Stimulated activated naive CD4-positive, alpha-beta T cell treated with Interleukin-2 at 50 U/mL for 16 hours (primary cell): ENCODE measurements at places on chromosomes 2 and 18.

DNA sequence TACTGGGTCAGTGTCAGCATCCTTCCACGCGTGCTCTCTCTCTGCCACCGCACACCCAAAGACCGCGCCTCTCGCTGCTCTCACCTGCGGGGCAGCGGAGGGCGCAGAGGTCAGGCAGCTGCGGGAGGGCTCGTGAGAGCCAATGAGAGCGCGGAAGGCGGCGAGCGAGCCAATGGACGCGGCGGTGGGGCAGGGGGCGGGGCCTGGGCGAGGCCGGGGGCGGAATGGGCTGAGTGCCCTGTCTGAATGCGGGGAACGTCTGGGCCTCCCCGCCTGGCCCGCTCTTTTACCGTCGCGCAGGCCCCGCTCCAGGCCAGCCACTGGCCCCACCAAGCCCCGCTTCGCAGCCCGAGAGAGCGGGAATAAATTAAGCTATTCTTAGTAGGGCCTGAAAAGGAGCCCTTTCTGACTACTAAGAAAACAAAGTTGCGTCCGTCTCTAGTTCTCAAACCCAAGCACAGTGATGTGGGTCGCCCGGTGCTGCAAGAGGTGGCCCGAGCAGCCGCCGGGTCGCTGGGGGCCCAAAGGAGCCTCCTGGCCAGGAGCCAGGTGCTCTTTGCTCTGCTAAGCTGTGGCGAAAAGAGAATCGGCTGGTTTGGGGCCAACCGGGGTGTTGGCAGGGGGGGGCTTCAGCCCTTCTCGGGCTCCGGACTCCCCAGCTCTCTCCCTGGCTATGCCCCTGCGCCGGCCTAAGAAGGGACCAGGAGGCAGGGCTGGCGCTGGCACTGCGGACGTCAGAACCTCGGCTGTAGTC, 81.1 kb upstream of the GLI2 start:
- no peak for DNase-seq

DNA sequence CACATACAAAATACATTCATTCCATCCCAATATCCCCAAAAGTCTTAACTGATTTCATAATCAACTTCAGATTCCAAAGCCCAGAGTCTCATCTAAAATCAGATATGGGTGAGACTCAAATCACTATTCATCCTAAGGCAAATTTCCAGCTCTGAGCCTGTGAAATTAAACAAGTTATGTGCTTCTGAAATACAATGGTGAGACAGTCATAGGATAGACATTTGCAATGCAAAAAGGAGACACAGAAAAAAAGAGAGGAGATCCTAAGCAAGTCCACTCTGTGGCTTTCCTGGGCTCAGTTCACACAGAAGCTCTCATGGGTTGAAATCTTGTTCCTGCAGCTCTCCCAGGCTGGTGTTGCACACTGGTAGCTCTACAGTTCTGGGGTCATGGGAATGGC, 18.3 kb downstream of the ZNF892 start:
- no peak for DNase-seq

DNA sequence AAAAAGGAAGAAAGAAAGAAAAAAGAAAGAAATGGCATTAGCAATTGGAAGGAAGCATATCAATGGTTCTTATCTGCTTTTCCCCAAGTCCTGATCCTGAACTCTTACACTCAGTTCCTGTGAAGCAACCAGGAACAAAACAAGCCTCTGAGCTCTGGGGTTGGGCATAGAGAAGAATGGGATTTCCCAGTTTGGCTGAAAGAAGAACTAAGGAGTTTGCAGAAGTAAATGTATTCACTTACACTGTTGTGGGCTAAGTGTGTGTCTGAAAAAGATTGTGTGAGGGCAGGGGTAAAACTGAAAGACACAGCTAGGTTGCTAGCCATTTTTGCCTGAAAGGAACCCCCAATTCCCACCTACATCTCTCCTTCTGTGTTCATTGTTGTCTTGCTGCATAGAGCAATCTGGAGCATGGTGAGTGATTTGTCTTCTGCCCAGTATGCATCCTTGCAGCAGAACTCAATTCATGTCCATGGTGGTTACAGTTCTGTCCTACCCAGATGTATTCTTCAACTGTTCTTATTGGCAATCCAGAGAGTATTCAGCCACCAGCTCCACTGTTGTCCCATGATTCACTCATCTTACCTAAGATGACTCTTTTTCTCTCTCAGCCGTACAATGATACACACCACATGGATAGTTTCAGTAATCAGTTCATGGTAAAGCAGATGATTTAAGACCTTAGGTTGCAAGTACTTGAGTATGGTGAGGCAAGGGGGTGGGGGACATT, 348.7 kb downstream of the ARHGAP15 start:
- DNase-seq: no peak

DNA sequence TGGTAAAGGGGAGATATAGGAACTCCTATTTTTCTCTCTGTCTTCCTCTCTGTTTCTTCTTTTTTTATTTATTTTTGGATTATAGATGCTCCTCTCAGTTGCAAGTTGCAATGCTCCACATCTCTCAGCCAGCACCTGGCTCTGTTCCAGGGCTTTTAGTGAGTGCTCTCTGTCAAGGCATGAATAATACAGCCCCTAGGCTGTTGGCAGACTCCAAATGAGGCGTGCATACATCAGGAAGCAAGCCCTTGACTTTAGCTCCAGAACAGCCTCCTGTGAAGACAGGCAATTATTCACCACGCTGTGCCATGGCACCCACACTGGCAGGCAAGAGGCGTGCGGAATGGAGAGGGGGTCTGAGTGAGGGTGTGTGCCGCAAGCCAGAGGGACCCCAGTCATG, 228.1 kb upstream of the PXDN start:
- DNase-seq: no peak

DNA sequence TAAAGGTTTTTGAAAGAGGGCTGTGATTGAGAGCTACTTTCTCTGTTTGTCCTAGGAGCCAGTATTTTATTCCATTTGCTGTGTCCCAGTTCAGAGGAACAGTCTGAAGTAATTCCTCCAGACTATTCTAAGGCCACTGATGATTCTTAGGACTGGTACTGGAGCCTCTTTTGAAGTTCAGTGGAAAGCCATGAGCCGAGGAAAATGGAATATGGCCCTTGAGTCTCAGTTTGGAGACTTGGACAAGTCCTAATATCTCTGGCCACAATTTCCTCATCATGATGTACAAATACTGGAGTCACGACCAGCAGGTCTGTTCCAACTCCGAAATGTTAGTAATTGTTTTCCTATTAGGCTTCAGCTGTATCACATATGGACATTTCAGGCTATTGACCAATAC, 7.1 kb upstream of the COLEC12 start:
- DNase-seq: no peak

- no peak for DNase-seq
Observed at GRCh38 chr18:42649331-42650035, 466.0 kb downstream of the RIT2 start.

GRCh38 chr2:135317375-135317774, 213.6 kb downstream of the ZRANB3 start:
- DNase-seq: no peak

GRCh38 chr2:200627110-200627770, 41.4 kb downstream of the AOX1 start:
- no peak for DNase-seq

- DNase-seq: no peak
Observed at GRCh38 chr2:32342801-32343200, 14.0 kb upstream of the BIRC6 start.
